ENCODE measurements at places on chromosomes 6 and 20.

- DNase-seq = no peak
These were observed 182.4 kb downstream of the ISM1 start for GRCh38 chr20:13403453-13403852.

- DNase-seq = no peak
These were observed 982.2 kb upstream of the MAP3K7 start for GRCh38 chr6:91569071-91569470.

GRCh38 chr6:12968839-12969558, 252.4 kb downstream of the PHACTR1 start:
- DNase-seq = no peak

GRCh38 chr20:49186535-49187329, 1.4 kb downstream of the STAU1 start:
- peak; percentile 52 for DNase-seq

DNA sequence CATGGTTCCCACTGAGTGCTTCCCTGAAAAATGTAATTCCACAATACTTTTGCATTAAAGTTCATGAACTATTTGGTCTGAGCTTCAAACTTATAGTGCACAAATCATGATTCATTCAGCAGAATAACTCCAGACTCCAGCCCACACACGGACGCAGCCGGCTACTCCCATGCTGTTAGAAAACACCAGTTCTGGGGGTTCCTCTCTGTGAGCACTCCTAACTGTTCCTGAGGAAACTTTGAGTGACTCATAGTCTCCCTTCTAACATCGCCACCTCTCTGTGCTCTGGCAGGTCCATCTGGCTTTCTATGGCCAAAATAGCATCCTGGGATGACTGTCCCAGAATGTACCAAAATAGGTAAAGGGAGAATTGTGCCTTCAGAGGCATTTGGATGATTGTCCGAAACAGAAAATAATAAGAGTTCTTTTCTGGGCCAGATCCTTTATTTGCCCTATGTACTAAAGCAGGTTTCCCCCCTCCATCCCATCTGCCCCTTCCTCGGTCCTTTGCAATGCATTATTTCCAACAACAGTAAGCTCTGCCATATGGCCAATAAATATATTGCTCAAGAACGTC, 32.3 kb upstream of the LY86 start:
- DNase-seq = no peak

DNA sequence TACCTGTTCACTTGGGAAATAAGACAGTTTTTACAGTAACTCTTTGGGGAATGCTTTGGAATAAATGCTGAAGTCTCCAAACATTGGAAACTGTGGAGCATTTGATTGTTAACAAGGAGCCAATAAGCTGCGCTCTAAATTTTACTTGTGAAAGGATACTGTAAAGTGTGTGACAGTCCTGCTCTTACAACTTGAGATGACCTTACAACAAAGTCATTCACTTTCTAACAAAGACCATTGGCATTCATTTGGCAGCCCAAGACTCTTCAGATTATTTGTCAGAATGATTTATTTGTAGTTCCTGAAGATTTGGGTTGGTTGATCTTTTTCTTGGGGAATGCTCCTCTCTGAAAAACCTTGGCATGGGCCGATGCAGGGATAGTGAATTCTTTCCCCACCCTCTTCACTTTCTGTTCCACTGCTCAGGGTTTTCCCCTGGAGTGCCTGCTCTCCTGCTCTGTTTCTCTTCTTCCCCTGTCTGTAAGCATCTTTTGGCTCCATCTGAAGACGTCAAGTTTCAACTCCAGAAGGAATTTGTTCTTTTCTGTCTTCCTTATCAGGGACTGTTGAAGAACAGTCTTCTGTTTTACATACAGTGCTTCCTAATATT, 116.4 kb downstream of the AKAP7 start:
- no peak for DNase-seq

GRCh38 chr6:16403831-16404230, 165.4 kb downstream of the GMPR start:
- DNase-seq = no peak

- no peak for DNase-seq
These were observed 41.5 kb upstream of the ADGRF1 start for GRCh38 chr6:47083586-47084047.

DNA sequence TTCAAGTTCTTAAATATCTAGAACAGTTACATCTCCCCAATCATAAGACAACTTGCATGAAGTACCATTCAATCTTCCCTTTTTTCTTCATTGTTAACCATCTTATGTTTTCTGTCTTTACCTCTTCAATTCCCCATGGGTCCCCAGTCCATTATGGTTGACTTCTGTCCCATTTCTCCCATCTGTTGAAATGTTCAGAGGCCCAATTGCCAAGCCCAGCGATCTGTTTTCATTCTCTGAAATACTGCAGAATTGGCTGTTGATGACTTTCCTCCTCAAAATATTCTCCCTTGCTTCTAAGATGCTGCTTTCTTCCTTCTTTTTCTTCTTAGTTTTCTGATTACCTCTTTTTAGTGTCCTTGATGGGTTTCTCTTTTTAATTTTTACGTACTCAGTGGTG, 26.0 kb downstream of the DSTN start:
- no peak for DNase-seq

DNA sequence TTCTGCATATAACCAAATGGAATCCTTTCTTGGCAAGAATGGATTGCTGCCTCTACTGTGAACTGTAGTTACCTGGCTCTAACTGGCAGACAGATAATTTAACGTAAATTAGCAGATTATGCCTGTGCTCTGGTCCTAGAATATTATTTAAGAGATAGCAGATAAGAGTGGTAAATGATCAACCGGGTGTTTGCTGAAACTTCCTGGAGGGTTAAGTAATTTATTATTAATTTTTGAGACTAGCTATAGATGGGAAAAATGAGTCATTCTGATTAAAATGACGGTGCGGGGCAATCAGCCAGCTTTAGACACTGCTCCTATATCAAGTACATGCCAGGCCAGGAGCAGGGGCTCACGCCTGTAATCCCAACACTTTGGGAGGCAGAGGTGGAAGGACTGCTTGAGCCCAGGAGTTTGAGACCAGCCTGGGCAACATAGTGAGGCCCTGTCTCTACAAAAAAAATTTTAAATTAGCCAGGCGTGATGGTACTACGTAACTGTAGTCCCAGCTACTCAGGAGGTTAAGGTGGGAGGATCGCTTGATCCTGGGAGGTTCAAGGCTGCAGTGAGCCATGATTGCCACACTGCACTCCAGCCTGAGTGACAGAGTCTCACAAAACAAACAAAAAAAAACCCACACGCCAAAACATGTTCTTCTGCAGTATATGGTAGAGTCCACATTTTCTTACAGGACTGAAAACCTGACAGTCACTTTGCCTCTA, 22.6 kb downstream of the B4GALT5 start:
- DNase-seq = no peak

- DNase-seq = no peak
These were observed 196.3 kb upstream of the SUPT3H start for GRCh38 chr6:45574014-45574461.

- peak; percentile 2 for DNase-seq
These were observed 102.7 kb downstream of the FIG4 start for GRCh38 chr6:109793792-109794191.

- DNase-seq = no peak
These were observed 49.2 kb upstream of the ATXN1 start for GRCh38 chr6:16810411-16810810.

DNA sequence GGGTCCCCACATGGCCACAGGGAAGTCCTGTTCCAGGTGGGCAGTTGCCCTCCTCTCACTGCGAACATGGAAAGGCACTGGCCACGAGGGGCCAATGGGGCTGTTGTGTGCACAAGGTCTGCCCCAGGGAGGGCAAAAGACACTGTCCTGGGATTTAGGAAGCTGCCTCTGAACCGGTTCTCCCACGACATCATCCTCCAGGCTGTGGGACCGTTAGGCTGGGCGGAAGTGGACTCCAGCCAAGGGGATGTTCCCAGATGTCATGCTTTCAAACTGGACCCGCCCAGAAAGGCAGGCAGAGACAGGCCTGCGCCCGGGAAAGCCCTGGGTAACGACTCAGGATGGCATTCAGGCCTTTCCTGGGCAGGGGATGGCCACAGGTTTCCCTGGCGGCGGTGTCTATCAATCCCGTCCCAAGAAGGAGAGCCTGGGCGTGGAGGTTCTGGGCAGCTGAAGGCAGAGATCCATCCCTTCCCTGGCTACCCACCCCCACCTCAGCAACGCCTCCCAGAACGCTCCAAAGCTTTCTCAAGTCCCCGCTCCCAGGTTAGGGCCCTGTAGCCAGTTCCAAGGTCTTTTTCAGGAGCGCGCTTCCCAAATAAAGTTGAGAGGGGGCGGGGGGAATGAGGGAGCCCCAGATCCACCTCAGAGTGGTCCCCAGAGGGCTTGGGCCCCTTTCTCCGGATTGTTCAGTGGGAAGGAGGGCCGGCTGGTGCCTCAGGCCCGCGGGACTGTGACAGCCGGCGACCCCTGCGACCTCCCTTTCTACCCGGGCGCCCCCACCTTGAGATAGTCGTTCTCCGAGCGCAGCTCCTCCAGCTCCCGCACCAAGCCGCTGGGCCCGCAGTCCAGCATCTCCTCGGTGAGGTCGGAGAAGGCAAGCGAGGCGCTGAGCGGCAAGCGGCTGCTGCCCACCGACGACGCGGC, 13.8 kb upstream of the TLDC2 start:
- DNase-seq = no peak

GRCh38 chr20:56949318-56949717, 317.1 kb downstream of the BMP7 start:
- DNase-seq = no peak

DNA sequence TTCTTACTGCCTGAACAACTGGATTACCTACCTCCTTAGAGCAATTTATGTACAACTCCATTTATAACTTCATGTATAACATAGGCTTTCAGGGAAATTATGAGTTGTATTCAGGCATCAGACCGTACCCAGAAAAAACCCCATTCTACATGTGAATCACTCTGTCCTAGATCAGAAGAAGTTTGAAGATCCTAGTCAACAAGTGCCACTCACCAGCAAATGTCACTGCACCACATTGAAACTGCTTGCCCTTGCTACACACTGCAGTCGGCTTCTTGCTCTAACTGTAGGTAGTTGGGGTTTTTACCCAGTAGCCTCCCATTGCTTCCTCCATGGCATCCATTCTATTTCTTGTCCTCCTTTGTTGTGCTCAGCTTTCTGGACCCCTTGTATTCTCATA, 132.4 kb downstream of the DNAH8 start:
- DNase-seq = no peak

GRCh38 chr20:43939762-43940121, 25.1 kb downstream of the TOX2 start:
- DNase-seq = no peak

DNA sequence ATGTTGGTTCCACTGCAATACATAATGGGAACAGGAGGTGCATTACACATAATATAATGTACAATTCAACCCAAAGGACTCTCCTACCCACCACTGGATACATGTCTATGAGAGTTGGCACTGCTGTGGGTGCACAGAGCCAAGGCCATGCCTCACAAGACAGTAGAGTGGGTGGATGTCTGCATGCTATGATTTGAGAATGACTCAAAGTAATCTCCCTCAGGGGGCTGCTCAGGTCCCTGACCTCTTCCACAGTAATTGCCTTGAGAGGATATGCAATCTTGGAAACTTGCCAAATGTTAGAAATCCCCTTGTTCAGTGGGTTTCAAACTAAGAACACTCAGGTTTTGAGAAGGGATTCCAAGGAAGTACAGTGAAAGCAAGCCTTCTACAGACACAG, 79.0 kb downstream of the ANKEF1 start:
- DNase-seq = no peak

DNA sequence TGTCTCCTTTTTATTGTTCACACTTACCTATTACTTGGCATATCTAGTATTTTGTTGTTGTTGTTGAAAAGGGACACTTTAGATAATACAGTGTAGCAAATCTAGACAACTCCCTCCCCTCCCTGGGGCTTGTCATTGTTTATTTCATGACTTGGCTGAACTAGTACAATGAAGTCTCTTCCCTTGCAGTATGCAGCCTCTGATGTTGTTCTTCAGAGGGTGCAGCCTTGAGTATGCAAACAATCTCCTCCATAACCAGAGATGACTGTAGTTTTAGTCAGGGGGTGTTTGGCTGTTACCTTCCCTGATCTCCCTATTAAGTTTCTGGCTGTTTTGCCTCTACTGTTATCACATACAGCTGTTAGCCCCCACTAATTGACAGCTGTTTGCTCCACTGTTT, 315.4 kb upstream of the RUNX2 start:
- no peak for DNase-seq

DNA sequence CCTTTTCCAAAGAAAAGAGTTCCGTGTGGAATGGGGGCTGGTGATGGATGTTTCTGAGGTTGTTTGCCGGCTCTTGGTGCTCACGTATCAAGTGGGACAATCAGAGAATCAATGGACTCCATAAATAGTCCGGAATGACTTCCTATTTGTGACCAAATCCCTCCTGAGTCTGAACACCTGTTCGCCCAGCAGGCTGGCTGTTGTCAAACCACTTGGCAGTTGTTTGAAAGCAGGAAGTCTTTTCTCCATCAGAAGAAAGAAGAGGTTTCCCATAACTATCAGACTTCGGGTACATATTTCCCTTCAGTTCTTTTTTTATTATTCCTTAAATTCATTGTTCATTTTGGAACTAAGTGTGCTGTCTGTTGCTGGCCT, 154.7 kb upstream of the RIN2 start:
- no peak for DNase-seq

DNA sequence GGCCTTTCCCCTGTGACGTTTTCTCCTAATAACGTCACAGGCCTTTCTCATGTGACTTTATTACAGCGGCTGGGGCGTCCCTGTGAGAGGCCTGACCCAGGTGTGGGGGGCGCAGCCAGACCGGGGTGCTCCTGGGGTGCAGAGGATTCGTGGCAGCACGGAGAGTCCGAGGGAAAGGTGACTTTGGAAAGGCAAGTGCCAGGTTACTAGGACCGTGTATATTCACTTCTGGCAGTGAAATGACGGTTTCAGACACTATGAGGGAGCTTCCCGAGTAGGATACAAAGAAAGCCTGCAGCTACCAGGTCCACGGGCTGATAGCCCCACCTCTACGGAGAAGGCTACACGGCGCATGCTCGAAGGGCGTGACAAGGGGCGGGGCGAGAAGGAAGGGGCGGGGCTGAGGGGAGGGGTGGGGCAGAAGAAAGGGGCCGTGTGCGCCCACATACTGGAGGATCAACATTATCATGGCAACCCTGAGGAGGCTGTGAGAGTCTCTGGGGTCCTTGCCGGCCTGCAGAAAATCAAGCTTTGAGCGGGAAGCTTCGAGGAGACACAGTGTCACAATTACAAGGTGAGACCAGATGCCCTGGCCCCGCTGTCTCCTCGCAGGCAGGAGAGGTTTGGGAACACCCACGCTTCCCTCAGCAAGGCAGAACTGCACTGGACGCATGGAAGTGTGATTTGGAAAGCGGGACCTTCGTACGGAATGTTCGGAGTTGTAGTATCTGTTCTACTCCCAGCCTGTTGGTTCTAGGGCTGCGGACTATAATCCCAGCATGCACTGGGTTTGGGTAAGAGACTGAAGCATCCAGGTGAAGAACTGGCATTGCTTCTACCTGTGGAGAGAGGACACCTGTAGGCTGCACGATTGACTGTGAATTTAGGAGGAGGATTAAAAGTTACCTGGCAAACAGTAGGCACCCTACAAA, 54.4 kb upstream of the ZNF337 start:
- peak; percentile 26 for DNase-seq

Data from activated T-cell treated with anti-CD3 and anti-CD28 coated beads for 48 hours (primary cell).